ENCODE measurements at places on chromosomes 4 and X.

DNA sequence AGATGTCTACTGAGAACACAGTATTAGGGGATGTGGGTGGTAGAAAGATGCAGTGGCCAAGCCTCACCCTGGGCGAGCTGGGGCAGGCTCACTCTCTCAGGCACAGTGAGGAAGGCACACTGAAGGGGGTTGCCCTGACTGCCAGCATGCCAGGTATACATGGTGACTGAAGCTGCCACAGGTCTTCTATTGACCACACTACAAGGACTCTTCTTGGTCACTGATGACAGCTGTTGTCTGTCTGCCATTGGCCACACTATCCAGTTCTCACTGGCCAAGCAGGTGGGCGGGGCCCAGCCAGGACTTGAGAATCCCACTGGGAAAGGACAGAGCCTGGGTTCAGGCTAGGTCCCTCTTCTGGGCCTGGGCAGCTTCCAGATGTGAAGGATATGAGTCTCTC lies 39.7 kb upstream of the TBC1D14 start:
- no peak for DNase-seq

- DNase-seq: peak; percentile 28
Measured at GRCh38 chrX:107542500-107542899, 85.8 kb upstream of the PRPS1 start.

- no peak for DNase-seq
Measured at GRCh38 chr4:146110871-146111485, 64.5 kb upstream of the LSM6 start.

- DNase-seq: no peak
Measured at GRCh38 chr4:33171873-33172525, 2451.8 kb downstream of the PCDH7 start.

- peak; percentile 1 for DNase-seq
Measured at GRCh38 chrX:50613846-50614245, 143.2 kb upstream of the DGKK start.

- DNase-seq: no peak
Measured at GRCh38 chr4:77127215-77127614, 29.8 kb upstream of the CCNG2 start.

GRCh38 chrX:119208401-119209057 lies 27.6 kb upstream of the PGRMC1 start:
- no peak for DNase-seq

Data from fibroblast of skin of abdomen (primary cell).